Activated naive CD4-positive, alpha-beta T cell treated with anti-CD3 and anti-CD28 coated beads for 36 hours (primary cell): ENCODE measurements at places on chromosomes 3 and 15.

GRCh38 chr15:53400986-53401385 is 358.5 kb downstream of the WDR72 start:
- H3K36me3 ChIP-seq: no peaks in the 10 kb centered on the region
- H3K27ac ChIP-seq: no peak overlapping the region
- DNase-seq: no peak

- H3K27ac ChIP-seq: no peak overlapping the region
- no peak for DNase-seq
- H3K36me3 ChIP-seq: no peaks in the 10 kb centered on the region
- H3K4me1 ChIP-seq: no peaks in the 10 kb centered on the region
Observed at GRCh38 chr3:5657106-5657505, 469.6 kb downstream of the EDEM1 start.

- H3K4me1 ChIP-seq: peaks cover 61% of the 10 kb centered on the region
- H3K4me3 ChIP-seq: no peak overlapping the region
- no peak for DNase-seq
- H3K27me3 ChIP-seq: no peaks in the 10 kb centered on the region
- H3K27ac ChIP-seq: no peak overlapping the region
- peaks cover 28% of the 10 kb centered on the region for H3K36me3 ChIP-seq
Observed at GRCh38 chr3:120052225-120052624, 42.0 kb downstream of the GSK3B start.

DNA sequence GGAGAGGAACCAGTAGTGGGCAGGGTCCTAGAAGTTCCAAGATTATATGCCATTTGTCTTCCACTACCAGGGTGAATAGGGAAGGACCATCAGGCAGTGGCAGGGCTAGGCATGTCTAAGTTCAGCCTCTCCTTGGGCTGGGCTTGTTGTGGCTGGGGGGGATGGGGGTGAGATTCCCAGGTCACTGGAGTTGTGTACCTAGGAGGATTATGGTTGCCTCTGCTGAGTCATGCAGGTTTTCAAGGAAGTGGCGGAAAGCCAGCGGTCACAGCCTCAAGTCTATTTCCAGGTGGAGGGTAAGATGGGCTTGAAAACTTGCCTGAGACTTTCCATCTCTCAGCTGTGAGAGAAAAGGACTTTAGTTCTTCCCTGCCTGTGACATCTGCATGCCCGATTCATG is 1407.1 kb downstream of the SI start:
- no peak for DNase-seq
- no peaks in the 10 kb centered on the region for H3K36me3 ChIP-seq
- H3K4me3 ChIP-seq: no peak overlapping the region

GRCh38 chr15:72967811-72968530 is 84.3 kb upstream of the NEO1 start:
- H3K36me3 ChIP-seq: no peaks in the 10 kb centered on the region
- no peak for DNase-seq
- H3K4me3 ChIP-seq: no peak overlapping the region
- H3K4me1 ChIP-seq: no peaks in the 10 kb centered on the region
- no peak overlapping the region for H3K27ac ChIP-seq
- peaks cover 17% of the 10 kb centered on the region for H3K27me3 ChIP-seq

- H3K36me3 ChIP-seq: no peaks in the 10 kb centered on the region
- no peaks in the 10 kb centered on the region for H3K27me3 ChIP-seq
- no peak overlapping the region for H3K4me3 ChIP-seq
- H3K27ac ChIP-seq: no peak overlapping the region
- no peak for DNase-seq
- H3K4me1 ChIP-seq: peaks cover 5% of the 10 kb centered on the region
Observed at GRCh38 chr15:78999636-79000035, 54.8 kb upstream of the CTSH start.

GRCh38 chr3:7290077-7290825 is 429.3 kb downstream of the GRM7 start:
- H3K36me3 ChIP-seq: no peaks in the 10 kb centered on the region
- H3K4me1 ChIP-seq: peaks cover 5% of the 10 kb centered on the region
- no peak overlapping the region for H3K27ac ChIP-seq

- H3K27me3 ChIP-seq: peaks cover 20% of the 10 kb centered on the region
- DNase-seq: no peak
- no peak overlapping the region for H3K4me3 ChIP-seq
- H3K4me1 ChIP-seq: no peaks in the 10 kb centered on the region
- H3K27ac ChIP-seq: no peak overlapping the region
Observed at GRCh38 chr3:115862849-115863248, 239.5 kb downstream of the GAP43 start.
